ENCODE measurements at places on chromosomes 2 and 18.

DNA sequence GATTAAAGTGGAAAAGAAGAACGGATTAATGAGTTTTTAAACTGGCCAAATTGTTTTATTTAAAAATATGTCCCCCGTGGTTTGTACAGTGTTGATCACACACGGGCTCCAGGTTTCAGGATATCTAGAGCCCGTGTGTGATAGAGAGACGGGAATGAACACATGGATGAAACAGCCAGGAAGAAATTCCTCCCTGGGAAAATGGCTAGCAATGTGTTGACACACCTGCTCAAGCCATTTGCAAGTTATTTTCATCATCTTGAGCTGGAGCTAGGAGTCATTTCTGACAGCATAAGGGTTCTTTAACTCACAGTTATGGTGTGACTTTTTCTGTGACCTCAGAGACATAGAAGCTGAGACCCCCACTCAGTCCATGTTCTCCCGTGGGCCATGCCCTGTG lies 81.6 kb downstream of the LRRFIP1 start:
- DNase-seq = no peak

GRCh38 chr2:168671932-168672331 lies 130.5 kb upstream of the NOSTRIN start:
- no peak for DNase-seq

- DNase-seq = no peak
Observed at GRCh38 chr2:216687646-216688045, 7.7 kb downstream of the IGFBP5 start.

DNA sequence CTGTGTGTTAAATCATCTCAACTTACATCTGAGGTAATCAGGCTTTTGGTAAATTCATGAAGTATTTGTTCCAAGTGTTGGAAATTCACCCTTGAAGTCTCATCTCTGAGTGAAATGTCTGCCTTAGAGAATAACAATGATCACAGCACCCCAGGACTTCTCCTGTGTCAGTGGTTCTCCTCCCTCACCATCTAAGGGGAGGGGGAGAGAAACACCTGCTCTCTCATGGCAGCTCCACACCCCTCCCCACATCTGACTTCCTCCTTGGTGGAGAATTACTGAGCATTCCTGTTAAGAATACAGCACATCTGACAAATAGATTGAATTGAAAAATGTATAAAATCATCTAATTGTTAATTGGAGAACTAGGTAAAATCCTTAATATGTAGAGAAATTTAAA lies 532.1 kb downstream of the RNF144A start:
- no peak for DNase-seq

DNA sequence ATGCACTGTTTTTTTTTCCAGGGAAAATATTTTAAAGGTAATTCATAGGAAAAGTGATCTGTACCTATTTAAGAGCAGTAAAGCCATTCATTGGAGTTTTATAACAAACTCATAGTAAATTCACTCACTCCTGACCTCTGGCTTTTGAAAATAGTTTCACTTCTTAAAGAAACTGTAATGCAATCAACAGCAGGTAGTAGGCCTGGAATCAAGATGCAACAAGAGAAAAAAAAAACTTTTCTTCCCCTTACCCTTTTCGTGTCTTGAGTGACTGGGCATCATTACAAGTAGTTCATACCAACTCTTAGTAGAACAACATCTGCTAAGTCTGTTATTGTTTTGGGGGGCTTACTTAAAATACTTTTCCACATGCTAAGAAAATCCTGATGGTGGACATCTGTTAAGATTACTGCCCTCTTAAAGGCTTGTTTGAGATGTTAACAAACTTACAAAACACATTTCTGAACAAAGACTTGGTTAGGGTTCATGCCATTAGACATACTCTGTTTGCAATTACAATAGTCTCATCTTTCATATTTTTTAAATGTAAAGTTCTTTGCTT lies 164.1 kb upstream of the FOSL2 start:
- DNase-seq = no peak

DNA sequence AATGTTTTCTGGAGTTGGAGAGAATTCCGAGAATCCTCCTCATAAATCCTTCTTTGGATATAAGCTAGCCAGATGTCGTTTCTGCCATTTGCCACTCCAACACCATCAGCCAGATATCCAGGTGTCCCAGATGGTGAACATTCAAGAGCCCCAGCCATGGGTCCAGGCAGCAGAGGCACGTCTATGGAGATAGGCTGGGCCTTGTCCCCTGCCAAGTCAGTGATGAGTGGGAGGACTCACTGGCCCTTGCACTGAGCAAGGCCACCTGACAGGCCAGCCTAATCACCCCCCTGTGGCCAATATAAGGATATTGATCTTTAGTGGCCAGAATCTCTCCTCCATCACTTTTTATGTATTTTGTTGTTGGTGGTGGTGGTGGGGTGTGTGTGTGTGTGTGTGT lies 28.0 kb downstream of the ARID5A start:
- DNase-seq = no peak

Data from aorta (tissue), 5 donors.